ENCODE measurements at places on chromosomes 2 and 18.

GRCh38 chr2:80050246-80050645 lies 254.3 kb downstream of the LRRTM1 start:
- no peak for DNase-seq

GRCh38 chr18:46268671-46269070 lies 164.5 kb downstream of the HAUS1 start:
- no peak for DNase-seq

DNA sequence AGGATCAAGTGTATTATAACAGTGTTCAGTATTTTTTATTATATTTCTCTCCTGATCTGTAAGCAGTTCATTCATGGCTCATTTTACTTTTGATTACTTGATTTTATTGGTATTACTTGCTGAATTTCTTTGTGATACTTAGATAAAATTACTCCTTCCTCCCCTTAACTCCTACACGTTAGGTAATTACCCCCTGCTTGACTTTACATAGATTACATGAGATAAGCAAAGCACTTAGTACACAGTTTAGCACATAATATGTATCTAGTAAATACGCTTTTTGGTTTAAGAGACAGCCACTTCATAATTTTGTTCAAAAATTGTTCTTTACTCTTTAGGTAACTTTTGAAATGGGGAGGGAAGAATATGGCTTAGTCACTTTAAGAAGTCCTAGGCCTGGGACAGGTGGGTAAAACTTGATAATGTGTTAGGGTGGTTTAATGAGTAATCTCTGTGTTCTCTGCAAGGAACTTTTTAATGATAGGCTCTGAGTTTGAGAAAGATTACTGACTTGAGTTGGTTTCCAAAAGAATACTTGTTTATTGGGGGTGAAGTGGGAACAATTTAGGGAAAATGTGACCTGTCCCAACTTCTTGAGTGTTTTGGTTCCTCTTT lies 80.9 kb downstream of the NCOA1 start:
- DNase-seq: no peak

GRCh38 chr2:96113367-96113677 lies 3.0 kb downstream of the ADRA2B start:
- DNase-seq: no peak

GRCh38 chr2:38584881-38585280 lies 17.8 kb downstream of the HNRNPLL start:
- DNase-seq: no peak

DNA sequence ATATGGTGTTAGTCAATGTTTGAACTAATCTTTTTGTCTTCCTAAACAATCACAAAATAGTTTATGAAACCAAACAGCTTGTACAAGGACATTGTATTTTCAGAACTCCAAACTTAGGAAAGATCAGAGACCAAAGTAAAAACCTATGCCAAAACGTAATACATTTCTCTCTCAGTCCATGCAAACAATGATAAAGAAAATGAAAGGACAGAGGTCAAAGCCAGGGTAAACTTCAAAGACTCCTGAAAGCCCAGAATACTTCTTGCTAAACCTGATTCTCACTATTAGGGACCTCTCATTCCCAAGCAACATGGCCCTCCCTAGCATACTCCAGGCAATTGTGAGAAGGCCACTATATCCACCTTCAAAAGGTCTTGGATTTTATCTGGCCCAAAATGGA lies 105.1 kb upstream of the GALNT5 start:
- DNase-seq: no peak

DNA sequence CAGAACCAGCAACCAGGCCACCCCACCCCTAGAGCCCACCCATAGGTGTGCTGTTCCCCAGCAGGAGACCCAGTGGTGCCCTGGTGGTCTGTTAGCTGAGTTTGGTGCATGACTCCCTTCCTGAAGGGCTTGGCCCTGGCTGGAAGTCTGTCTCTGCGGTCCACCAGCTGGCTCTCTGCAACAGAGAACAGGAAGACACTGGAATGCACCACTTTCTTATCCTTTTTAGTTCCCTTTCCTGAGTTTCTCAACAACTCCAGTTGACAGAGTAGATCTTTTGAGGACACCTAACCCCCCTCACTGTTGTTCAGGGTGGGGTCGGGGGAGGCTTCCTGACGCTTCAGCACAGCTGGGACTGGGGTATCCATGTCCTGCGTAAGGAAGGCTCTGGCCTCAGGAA lies 11.9 kb upstream of the RPL37A start:
- DNase-seq: no peak

- DNase-seq: no peak
Measured at GRCh38 chr2:127829845-127830246, 18.9 kb upstream of the WDR33 start.

DNA sequence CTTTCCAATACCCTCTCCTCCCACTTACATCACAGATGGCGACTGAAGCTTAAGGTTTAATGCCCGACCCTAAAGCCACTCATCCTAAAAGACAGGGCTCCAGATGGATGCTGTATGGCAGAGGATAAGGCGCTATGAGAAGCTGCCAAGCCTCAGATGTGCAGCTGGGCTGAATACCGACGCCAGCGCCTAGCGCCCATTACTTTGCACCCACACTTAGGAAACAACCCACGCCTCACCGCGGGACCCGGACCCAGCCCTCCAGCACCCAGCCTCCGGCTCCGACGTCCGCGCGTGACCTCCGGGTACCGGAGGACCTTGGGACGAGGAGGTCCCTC lies 335 bp downstream of the TRAK2 start:
- no peak for DNase-seq

DNA sequence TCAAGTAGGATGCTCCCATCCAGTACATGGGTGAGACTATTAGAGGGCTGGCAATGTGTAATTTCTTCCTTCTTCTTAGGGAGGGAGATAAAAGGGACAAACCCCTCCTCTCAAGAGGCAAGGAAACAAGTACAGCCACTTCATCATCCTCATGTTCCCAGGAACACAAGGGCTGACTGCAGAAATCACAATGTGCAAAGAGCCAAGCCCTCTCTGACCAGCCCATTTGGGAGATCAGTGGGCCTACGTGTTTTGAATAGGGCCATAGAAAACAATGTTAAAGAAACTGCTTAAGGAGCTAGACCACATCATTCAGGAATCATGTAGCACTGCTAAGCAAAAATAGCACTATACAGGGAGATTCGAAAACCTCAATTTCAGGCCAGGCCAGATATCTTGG lies 97.4 kb downstream of the ACTR2 start:
- no peak for DNase-seq

DNA sequence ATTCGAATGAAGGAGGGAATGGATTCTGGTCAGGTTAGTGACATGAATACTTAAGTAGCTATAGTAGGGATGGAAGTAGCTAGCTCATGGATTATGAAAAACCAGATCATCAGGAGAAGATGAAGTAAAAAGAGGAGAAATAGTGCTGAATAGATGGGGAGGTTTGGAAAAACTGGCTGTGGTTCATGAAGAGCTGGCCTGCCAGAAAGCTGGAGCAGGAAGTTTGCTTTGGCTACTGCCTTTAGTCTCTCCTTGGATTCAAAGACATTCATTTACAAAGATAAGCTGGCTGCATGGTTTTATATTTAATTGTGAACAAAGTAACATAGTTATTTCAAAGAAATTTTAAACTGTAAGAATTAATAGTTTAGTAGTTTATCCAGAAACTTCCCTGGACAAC lies 567.0 kb downstream of the RIT2 start:
- DNase-seq: no peak

DNA sequence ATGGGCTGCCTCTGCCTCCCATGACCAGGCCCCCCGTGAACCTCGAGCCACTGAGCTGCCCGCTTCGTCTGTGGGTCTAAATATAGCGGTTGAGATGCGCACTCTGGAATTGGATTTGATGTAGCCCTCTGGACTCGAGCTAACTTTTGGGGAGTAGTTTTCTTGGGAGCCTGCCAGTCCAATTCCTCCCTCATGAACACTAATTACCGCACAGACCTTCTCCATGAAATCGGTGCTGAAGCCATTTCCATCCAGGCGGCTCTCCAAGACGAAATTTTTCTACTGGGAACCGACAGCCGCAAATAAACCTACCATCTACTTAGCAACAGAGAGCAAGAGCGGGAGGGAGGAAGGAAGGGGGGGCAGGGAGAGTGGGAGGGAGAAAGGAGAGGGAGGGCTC lies 63.6 kb downstream of the CELF4 start:
- no peak for DNase-seq

- no peak for DNase-seq
Measured at GRCh38 chr2:99864561-99865553, 277.5 kb downstream of the AFF3 start.

GRCh38 chr18:9984080-9984479 lies 70.3 kb downstream of the VAPA start:
- no peak for DNase-seq

- no peak for DNase-seq
Measured at GRCh38 chr2:187124529-187124928, 275.6 kb upstream of the ZSWIM2 start.

DNA sequence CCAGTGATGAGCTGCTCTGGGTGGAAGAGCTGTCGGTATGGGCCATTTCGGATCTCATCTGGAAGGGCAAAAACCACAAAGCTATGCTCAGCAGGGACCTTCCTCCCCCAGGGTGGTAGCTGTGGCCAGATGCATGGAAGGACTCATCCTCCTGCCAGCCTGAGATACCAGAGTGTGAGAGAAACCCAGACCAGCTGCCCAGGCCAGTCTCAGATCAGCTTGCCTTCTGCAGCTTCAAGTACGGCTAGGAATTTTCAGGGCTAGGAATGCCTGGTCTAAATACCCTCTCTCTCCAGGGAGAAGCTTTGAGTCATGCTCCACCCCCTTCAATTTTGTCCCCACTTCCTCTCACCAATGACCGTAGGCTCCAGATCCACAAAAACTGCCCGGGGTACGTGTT lies 1.4 kb upstream of the TUBA4B start:
- no peak for DNase-seq

- peak; percentile 37 for DNase-seq
Measured at GRCh38 chr2:56741601-56742102, 557.9 kb downstream of the CCDC85A start.

DNA sequence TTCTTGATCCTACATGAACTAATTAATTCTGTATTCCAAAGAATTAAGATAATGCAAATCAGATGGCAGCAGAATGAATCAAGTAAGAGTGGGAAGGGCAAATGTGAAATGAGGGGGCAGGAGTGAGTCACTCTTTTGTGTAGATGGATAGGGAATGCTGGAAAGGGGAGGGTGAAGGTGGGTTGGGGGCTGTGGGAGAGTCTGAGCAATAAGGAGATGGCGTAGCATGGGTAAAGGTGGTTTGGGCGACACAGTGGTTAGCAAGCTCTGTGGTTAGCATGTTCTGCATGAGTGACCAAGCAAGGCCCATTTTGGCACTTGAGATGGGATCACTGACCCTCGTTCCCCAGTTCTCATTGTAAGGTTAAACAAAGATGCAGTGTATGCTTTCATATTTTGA lies 20.4 kb downstream of the GPD2 start:
- DNase-seq: no peak

DNA sequence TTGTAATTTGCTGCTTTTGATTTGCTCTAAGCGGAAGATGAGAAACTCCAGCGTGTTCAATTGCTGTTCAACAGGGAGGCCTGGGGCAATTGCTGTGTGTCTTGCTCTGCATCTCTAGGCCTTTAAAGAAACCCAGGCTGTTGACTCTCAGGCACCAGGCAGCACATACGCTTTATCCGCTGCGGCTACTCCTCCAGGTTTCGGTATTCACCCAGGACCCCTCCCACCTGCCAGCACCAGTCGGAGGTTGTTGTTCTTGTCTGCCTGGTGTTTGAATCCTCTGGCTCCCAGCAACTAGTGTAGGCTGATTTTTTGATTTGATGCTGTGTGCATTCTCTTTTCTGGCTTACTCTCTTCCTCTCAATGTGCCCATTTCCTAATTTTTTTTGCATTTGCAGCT lies 383.1 kb downstream of the TSN start:
- no peak for DNase-seq

GRCh38 chr2:229087267-229087666 lies 183.8 kb downstream of the PID1 start:
- DNase-seq: no peak

DNA sequence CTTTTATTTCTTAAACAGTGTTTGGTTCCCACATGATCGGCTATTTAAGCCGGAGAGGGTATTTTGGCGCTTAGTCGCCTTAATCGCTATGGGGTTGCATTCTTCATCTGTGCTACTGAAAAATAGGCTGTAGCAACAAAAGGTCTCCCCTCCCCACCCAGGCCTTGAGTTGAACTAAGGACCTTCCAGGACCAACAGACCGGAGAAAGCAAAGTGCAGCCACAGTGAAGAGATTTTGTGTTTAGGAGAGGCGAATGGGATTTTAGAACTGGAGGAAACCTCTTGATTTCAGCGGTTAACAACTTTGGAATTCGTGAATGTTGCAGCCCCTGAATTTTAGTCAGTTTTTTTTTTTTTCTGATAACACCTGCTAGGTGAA lies 1.4 kb downstream of the ITGA6 start:
- DNase-seq: no peak

DNA sequence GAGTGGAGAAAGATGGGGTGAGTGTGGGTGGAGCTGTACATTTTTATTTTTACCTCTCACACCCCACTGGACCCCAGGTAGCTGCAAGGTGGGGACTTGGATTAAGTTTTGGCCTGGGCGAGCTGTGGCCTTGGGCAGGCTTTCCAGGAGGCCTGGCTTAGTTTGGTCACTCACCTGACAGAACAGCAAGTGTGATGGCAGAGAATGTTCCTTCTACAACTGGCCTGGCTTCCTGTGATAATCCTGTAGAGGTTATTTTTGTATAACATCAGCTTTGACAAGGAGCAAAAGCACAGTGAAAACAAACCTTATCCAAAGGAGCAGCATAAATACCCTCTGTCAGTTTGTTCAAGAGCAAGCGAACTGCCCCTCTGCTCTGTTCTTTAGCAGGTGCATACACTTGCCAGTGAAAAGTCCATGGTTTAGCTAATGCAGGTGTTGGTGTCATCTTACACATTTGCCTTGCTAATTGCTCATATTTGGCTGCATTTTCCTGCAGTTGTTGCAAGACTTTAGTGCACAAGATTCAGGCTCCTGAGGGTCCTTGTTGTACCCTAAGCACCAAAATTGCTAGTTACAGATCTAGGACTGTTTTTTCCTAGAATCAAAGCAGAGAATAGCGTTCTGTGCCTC lies 6.3 kb downstream of the THNSL2 start:
- no peak for DNase-seq

- DNase-seq: no peak
Measured at GRCh38 chr2:240018071-240018750, 6.9 kb downstream of the NDUFA10 start.

Measured in COLO829 (cell line).